G401 (cell line): ENCODE measurements at places on chromosomes 1 and 21.
A peak's percentile ranks its signal among the peaks of the same experiment; 100 is the strongest.

DNA sequence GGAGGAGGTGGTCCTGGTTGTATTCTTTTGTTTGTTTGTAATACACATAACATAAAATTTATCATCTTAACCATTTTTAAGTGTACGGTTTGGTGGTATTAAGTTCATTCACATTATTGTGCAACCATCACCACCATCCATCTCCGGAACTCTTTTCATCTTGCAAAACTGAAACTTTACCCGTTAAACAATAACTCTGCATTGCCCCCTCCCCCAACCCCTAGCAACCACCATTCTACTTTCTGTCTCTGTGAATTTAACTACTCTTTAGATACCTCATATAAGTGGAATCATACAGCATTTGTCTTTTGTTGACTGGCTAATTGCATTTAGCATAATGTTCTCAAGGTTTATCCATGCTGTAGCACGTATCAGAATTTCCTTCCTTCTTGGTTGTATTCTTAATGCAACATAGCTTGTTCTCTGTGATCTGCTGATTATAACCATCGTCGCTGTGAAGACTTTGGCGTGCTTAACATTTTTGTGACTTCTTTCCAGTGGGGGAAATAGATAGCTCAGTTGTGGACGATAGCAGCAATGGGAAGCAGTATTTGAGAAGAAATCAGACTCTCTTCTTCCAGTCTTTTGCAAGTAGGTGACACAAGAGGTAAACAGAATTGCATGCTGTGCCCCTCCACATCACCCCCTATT is 117.5 kb upstream of the HOOK1 start:
- no peak for DNase-seq

DNA sequence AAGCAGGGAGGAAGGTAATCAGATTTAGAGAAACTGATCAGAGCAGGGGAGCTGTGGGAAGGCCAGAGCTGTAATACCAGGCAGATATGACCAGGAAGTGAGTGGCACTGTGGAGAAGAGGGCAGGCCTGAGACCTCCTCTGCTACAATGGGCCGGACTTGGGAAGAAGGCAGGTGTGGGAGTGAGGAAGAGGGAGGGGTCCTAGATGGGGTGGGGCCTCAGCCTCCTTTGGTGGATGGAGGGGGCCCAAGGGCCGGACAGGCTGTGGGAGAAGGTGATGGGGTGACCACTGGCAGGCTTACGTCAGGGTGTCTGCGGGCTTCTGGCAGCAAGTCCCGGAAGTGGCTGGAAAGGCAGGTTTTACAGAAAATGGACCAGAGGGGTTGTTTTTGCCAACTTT is 5.0 kb upstream of the HPCA start:
- DNase-seq = no peak

GRCh38 chr1:228887960-228888359 is 152.7 kb downstream of the RHOU start:
- no peak for DNase-seq

- DNase-seq = no peak
Measured at GRCh38 chr1:147622731-147623130, 47.6 kb downstream of the ACP6 start.

DNA sequence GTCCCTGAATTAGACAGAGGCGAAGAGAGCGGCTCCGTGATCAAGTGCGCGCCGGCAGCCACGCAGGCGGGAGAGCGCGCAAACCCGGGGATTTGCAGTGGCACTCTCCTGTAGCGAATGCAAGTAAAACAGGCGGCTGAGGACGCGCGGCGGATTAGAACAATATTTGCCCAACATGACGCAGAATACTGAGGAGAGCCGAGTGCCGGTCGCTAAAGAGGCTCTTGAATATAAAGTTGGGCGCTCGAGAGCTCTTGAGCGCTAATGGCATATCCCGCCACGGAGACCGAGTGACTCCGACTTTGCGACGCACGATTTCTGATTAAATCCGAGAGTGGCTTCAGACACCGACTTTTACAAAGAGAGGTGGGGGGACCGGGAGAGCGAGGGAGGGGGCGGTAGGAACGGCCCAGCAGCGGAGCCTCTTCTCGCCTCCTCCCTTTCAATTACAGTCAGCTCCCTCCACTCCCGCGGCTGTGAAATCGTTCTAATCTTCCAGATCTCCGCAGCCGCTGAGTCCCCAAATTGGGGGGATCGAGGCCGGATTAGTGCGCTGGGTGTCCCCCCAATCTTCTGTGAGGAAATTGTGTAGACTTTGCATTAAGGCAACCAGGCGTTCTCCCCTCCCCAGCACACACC is 2.3 kb downstream of the PAX7 start:
- DNase-seq = peak; percentile 1
